ENCODE measurements at places on chromosomes 7 and 10.

DNA sequence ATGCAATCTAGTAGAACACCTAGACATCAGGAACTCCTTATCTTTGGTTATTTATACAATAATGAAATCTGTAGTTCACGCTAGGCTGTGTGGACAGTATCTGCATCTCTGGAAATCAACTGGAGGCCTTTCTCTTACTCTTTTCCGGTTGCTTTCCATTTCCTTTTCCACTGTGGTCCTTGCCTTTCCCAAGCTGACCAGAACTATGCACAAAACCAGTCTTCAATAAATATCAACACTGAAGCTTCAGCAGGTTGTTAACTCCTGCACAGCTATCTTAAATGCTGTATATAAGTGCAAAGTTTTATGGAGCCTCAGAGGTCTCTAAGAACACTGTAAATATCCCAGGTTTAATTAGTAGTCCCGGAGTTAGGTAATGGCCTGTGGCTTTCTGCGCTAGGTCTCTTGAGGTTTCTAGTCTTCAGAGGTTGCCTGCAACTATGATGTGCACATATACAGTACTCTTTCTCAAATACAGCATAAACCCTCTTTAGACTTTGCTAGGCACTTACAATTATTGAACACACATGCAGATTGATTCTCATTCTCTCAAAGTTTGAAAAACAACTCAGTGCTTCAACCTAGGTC, 2.4 kb downstream of the KLLN start:
- no peak for DNase-seq

DNA sequence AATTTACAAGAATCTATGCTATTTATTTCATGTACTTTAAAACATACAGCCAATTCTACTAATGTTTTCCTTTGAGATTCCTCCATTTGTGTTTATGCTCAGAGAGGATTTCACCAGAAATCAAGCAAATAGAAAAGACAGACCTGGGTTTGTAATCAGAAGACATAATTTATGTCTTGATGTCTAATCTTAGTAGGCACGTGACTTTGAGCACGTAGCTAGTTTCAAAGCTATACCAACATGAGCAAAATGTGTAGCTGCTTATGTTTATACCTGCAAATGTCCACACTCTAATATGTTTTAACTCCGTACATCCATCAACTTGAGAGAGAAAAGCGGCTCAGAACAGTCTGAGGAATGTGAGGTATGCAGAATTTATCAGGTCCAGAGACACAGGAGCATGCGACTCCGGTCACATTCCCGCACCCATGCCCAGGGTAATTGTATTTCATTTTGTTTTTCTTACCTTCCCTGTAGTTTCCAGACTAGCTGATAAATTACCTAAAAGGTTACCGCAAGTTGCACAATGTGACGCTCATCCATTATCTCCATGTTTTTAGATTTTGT, 40.0 kb downstream of the SVOPL start:
- no peak for DNase-seq

DNA sequence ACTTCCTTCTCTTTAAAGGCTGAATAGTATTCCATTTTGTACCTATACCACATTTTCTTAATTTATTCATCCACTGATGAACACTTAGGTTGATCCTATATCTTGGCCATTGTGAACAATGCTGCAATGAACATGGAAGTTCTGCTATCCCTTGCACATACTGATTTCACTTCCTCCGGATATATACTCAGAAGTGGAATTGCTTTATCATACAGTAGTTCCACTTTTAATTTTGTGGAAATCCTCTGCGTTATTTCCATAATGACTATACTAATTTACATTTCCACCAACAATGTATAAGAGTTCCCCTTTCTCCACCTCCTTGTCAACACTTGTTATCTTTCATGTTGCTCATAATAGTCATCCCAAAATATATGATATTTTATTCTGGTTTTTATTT, 312.6 kb downstream of the PLXDC2 start:
- DNase-seq: no peak

GRCh38 chr10:118522791-118523498, 72.5 kb downstream of the PRLHR start:
- peak; percentile 66 for DNase-seq

Measured in fibroblast of skin of back (primary cell).